ENCODE measurements at places on chromosomes 16 and 17.

DNA sequence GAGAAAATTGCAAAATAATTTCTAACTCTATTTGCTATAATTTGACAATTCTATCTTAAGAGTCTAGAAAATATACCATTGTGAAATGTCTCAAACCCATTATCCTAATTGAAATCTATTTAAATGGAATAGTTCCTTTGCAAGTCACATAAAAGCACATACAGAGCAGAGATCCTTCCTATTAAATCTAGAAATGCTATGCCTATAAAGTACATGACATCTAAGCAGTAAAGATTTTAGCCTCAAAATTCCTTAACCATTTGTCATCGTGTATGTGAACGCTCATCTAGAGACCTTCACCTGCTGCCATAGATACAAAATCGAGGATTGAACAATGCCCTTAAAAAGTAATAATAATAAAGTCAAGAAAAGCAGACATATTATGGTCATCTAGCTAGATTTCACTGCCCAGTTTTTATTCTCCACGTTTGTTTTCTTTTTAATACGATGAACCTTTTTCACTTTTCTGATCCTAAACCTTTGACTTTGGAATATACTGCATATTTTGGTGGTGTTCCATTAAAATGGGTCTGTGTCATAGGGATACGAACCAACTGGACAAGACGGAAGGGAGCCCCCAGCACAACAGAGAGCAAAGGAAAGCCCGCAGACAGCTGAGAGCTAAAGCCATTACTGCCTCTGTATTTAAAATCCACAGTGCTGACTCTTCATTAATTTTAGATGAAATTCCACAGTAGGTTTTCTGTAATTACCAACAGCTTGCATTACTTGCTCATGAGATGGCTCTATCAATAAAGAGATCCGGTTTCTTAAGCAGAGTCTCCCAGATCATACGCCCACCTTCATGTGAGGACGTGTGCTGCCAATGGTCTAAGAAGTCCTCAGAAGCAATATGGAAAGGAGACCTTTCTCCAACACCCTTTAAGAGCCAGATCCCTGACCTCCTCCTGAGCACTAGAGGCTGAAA, 17.6 kb downstream of the TEX2 start:
- no peak for DNase-seq

DNA sequence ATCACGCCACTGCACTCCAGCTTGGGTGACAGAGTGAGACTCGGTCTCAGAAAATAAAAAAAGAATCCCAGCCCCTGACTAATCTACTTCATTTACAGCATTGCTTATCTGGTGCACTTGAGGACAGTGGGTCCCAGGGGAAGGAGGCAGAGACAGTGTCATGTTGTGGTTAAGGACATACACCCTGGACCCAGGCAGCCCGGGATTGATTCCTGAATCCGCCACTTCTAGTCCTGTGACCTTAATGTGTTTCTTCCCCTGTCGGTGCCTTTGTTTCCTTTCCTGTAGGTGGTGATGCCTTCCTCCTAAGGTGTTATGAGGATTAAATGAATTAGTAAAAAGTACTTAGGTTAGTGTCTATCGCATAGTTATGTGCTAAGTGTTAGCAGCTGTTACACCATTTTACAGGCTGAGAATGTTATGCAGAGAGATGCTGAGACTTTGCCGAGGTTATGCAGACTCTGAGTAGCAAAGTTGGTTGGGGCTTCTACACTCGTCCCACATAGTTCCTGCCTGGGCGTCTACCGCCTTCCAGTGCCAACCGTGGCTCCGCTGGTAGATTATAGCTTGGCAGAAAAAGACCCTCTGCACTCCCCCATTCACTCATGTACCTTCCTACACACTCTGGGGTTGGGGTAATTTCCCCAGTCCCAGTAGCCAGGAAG, 74.8 kb downstream of the RAB11FIP4 start:
- no peak for DNase-seq

DNA sequence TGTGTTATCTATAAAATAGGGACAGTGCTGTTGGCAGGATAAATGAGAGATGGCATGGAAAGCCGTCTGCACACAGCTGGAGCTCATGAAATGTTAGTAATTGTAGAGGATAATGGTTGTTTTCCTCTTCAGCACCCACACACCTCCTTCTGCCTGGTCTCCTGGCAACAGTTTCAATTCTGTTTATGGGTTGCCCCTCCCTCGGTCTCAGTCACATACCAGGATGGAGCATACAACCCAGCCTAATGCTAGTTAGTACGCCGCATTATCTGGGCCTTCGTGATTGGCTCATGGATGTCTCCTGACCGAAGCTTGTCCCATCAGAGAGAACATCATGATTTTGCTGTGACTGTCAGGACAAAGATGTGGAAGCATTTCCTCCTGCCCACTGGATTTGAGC, 126.2 kb upstream of the WSCD1 start:
- no peak for DNase-seq

DNA sequence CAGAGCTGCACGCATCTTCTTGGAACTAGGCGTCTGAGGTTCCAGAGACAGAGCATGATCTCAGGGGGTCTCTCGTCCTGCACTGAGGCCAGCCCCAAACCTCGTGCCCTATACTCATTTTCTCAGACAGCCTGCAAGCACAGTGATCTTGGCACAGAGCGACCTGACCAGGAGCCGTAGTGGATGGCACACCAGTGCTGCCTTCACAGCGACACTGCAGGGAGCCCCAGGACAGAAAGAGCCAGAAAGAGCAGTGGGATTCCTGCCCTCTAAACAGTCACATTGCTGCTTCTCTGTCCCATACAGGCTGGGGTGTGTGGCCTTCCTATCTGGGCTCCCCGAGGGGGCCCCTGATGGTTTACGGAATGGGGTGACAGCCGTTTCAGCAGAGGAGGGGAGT, 131.0 kb downstream of the RBFOX3 start:
- DNase-seq, result no peak

DNA sequence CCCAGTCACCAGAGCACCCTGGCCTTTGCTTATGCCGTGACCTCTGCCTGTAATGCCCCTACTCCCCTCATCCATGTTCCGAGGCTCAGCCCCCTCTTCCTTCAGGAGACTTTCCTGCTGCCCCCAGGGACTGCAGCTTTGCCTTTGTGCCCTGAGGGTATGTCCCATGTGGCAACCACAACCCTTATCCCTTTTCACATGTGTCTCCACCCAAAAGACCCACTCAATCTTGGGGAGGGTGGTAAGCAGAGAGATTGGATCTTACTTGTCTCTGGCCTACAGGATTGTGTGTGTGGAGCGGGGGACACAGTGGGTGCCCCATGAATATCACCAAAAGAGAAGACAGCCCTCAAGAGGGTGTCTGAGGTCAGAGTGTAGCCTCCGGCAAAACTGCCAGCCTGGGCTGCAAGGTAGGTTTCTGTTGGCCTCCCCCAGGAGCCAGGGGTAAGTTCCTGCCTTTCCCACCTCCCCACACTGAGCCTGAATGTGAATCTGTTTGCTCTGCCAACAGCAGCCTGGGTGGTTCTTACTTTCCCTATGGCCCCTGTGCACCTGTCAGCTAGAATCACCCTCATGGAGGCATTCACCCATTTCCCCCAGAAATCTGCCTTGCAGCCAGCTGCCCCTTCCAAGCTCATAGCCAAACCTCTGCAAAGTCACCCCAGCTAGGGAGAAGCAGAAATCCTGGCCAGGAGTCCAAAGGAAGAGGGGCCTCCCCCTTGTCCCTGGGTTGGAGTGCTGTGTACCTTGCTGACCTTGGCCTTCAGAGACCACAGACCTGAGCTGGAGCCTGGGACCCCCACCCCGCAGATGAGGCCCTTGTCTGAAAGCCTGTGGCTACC, 11.5 kb upstream of the C17orf113 start:
- DNase-seq, result no peak

- DNase-seq, result no peak
These were observed 22.6 kb downstream of the SMPD3 start for GRCh38 chr16:68425498-68426346.

- no peak for DNase-seq
These were observed 19.6 kb downstream of the CCR7 start for GRCh38 chr17:40545660-40546059.

GRCh38 chr17:49468811-49469385, 26.2 kb upstream of the NGFR start:
- DNase-seq, result no peak

DNA sequence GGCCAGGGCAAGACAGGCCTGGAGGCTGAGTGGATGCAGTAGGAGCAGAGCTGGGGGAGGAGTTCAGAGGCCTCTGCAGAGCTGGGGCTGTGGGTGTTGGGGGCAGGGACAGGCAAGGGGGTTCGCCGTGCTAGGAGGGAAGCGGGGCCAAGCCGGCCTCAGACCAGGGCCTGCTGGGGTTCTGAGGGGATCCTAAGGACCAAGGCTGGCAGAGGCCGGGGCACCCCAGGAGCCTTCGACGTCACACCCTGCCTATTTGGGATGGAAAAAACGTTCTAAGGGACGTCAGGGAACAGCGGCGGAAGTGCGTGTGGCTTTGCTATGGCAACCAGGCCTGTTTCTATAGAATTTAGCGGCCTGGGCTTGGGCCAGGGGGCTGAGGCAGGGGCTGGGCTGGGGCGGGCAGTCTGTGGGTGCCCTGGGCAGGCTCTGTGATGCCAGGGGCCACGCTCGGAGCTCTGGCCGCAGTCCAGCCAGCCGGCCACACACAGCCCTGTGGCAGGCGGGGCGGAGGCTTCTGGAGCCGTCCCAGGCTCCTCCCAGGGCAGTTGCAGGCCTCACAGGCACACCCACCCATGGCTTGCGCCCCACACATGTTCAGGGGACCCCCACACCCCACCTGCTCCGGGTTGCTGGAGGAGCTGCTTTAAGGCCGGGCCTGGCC, 3.7 kb downstream of the TRAF7 start:
- DNase-seq, result no peak

DNA sequence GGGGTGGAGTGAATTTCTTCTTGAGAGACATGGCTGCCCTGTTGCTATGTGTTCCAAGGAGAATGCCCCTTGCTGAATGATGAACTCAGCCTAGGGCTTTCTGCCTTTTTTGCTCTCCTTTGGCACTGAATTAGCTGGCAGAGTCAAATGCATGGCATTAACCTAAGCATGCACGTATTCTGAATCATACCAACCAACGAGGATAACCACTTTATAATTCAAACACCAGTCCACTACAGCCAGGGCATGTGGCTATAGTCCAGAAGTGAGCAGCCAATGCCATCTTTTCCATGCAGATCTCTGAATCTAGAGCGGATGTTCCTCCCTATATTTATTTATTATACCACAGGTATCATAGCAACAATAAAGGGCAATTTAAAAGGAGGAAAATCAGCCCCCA, 15.7 kb downstream of the TMIGD1 start:
- no peak for DNase-seq

GRCh38 chr16:30937692-30938091, 11.2 kb upstream of the ORAI3 start:
- no peak for DNase-seq

DNA sequence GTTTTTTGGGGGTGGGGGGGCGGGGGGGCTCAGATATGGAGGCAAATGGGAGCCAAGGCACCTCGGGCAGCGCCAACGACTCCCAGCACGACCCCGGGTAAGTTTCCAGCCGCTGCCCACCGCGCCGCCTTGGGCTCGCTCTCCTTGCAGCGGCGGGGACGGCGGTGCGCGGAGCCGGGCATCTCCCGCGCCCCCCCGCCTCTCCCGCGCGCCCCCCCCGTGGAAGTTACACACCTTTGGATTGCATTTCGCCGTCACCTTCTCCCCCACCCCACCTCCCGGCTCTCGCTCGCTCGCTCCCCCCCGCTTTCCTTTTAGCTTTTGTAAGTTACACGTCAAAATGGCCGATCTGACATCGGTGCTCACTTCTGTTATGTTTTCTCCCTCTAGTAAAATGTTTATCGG, 387 bp downstream of the MSI2 start:
- DNase-seq, result no peak
